ENCODE measurements at places on chromosomes 11 and 22. TPM values are rescaled to one million over a fixed set of nuclear protein-coding genes. Genes with fewer than 3 reads are reported as not detected.

- no peak overlapping the region for H3K27ac ChIP-seq
- peaks cover 52% of the 10 kb centered on the region for H3K27me3 ChIP-seq
- no peaks in the 10 kb centered on the region for H3K36me3 ChIP-seq
- no peak for DNase-seq
Observed at GRCh38 chr11:20337526-20338154, 25.9 kb upstream of the HTATIP2 start.

DNA sequence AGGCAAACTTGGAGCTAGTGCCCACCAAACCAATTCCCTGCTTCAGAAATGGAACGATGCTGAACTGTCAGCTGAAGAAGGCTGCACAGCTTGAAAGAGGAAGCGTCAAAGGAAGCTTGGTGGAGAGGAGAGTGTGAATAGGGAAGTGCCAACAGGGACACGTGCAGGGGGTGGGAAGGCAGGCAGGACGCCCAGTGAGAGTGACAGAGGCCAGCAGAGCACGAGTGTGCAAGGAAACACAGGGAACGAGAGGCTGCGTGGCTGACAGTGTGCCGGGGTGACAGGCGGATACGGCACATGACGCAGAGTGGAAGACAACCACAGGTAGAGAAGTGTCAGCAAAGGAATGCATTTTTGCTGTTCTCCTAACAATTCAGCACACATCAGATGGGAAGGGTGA lies 196.4 kb downstream of the LARGE1 start:
- no peak for DNase-seq
- H3K4me3 ChIP-seq: no peak overlapping the region
- H3K27me3 ChIP-seq: no peaks in the 10 kb centered on the region
- no peaks in the 10 kb centered on the region for H3K4me1 ChIP-seq
- no peaks in the 10 kb centered on the region for H3K36me3 ChIP-seq
- H3K27ac ChIP-seq: no peak overlapping the region

- peaks cover 76% of the 10 kb centered on the region for H3K36me3 ChIP-seq
- no peaks in the 10 kb centered on the region for H3K27me3 ChIP-seq
- H3K4me1 ChIP-seq: peaks cover 75% of the 10 kb centered on the region
- H3K4me3 ChIP-seq: no peak overlapping the region
Observed at GRCh38 chr22:39956932-39957664, 3.1 kb upstream of the TMA7B start.

GRCh38 chr22:43860831-43861230 lies 1.5 kb downstream of the SULT4A1 start:
- H3K4me1 ChIP-seq: no peaks in the 10 kb centered on the region
- no peak overlapping the region for H3K27ac ChIP-seq
- no peak overlapping the region for H3K4me3 ChIP-seq
- DNase-seq: no peak

- H3K4me3 ChIP-seq: no peak overlapping the region
- DNase-seq: no peak
- no peaks in the 10 kb centered on the region for H3K36me3 ChIP-seq
- H3K27ac ChIP-seq: no peak overlapping the region
Observed at GRCh38 chr11:86755146-86755545, 45.2 kb upstream of the PRSS23 start.

DNA sequence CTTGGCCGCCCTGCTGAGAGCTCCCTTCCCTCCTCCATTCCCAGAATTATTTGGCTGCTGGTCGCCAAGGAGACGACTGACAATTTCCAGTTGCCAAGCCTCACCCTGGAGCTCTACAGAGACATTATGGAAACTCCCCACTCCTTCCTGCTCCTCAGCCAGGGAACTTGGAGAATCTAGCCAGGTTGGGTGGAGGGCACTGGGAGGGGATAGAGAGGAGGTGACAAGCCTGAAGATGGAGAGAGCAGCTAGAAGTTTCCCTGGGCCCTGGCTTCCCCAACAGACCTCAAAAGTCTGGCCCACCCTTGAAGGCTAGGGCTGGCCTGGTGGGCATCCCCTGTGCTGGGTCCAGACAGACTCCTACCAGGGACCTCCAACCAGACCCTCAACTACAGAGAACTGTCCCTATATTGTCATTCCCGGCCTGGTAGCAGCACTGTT lies 6.7 kb upstream of the VSIG10L2 start:
- no peak for DNase-seq
- no peaks in the 10 kb centered on the region for H3K27me3 ChIP-seq

- no peak overlapping the region for H3K4me3 ChIP-seq
- no peaks in the 10 kb centered on the region for H3K36me3 ChIP-seq
- no peak for DNase-seq
- H3K27me3 ChIP-seq: peaks cover 1% of the 10 kb centered on the region
- H3K27ac ChIP-seq: no peak overlapping the region
Observed at GRCh38 chr22:28208036-28208435, 289.0 kb upstream of the PITPNB start.

DNA sequence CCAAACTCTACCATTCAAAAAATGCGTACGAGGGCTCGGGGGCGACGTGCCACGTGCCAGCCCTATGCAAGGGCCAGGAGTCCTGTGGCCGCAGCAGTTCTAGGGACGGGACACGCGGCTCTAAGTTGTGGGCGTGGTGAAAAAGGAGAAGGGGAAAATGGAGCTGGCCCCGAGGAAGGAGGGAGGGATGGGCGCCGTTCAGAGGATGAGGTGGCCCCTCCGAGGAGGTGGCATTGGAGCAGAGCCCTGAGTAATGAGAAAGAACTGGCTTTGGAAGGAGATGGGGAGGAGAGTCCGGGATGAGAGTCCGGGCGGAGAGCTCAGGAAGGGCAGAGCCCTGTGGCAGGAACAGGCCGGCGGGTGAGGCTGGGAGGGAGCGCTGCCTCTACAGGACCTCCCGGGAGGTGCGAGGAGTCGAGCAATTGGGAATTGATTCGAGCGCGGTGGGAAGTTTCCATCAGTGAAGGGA lies 21.0 kb downstream of the OTUB1 start:
- no peak overlapping the region for H3K27ac ChIP-seq
- peaks cover 5% of the 10 kb centered on the region for H3K4me1 ChIP-seq
- peaks cover 27% of the 10 kb centered on the region for H3K27me3 ChIP-seq
- no peak for DNase-seq

DNA sequence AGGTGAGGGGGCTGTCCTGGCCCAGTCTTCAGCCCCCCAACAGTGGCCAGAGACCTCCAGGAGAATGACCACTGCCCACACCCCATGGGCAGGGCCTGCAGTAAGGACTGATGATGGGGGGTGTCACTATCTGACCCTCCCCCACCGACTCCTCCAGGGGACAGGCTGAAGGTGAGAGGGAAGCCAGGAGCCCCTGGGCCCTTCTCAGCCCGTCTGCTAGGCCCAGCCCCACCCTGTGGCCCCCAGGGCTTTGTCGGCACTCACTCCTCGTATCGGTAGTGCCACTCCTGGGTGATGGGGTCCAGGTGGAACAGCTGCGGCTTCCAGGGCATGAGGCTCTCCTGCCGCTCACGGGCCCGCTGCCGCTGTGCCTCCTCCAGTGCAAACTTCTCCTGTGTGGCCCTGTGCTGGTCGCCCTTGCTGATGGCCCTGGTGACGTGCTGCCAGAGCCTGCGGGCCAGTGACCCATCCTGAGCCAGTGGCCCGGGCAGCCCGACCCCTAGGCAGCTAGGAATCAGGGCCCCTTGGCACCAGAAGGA lies 35.4 kb upstream of the CARS1 start:
- peaks cover 4% of the 10 kb centered on the region for H3K4me1 ChIP-seq
- no peak overlapping the region for H3K27ac ChIP-seq
- H3K27me3 ChIP-seq: peaks cover 7% of the 10 kb centered on the region
- DNase-seq: no peak
- no peaks in the 10 kb centered on the region for H3K36me3 ChIP-seq

DNA sequence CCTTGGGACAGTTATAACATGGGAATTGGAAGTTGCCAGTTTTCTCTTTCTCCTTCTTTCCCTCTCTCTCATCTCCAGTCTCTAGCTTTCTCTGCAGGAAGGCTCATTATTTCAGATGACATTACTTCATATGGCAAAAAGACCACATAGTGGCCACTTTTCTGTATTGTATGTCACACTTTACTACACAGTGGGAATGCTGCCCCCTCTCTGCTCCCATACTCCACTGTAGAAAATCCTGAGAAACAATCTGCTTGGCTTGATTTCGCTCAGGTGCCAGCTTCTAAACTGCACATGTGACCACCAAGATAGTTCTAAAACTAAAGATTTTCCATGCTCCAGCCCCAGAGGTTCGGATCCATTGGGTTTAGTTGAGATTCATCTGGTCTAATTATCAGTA lies 860.7 kb upstream of the CCDC90B start:
- no peaks in the 10 kb centered on the region for H3K36me3 ChIP-seq
- H3K4me1 ChIP-seq: no peaks in the 10 kb centered on the region
- no peak overlapping the region for H3K4me3 ChIP-seq
- DNase-seq: no peak
- H3K27me3 ChIP-seq: no peaks in the 10 kb centered on the region

CABP4 gene
- 0.68 TPM for total RNA-seq

GRCh38 chr22:43891360-43892182 lies at the start of gene PNPLA5:
Gene PNPLA5, minus strand, starts transcription at chr22:43892013. Its CDS starts 133 bp downstream, at chr22:43891880.
- H3K4me1 ChIP-seq: no peaks in the 10 kb centered on the region
- no peak within 1 kb of the TSS for H3K27ac ChIP-seq
- H3K4me3 ChIP-seq: no peak within 1 kb of the TSS
- H3K27me3 ChIP-seq: peaks cover 30% of the 10 kb centered on the region
- peak; percentile 59 for DNase-seq

- H3K36me3 ChIP-seq: no peaks in the 10 kb centered on the region
- H3K27ac ChIP-seq: no peak overlapping the region
- no peaks in the 10 kb centered on the region for H3K4me1 ChIP-seq
- no peak for DNase-seq
Observed at GRCh38 chr22:38424525-38425080, 30.4 kb downstream of the KCNJ4 start.

DNA sequence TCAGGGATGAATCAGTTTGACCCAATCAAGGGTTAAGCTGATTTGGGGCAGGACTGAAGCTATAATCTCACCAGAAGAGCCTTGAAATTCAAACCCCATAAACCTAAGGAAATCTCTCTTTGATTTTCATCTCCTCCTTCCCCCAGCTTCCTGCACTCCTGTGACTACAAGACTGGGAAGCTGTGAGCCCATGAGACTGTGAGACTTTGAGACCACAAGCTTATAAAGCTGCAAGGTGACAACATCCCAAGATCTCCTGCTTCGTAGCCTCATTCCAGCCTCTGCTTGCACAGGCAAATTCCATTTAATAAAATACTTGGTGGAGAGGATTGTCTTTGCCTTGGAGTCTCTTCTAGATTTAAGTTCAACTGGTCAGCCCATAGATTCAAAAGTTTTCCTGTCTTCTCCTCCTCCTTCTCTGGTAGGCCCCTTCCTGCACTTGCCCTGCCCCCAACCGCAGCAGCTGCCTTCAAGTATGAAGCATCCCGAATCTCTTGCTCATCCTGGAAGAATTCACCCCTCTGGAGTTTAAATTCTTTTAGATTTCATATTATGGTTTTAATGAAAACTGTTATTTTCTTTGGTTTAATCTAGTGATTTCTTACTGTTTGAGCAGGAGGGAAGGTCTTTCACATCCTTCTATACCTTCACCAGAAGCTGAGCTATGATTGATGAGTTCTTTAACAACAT lies 42.1 kb downstream of the PAMR1 start:
- H3K36me3 ChIP-seq: no peaks in the 10 kb centered on the region
- no peak overlapping the region for H3K4me3 ChIP-seq
- H3K27me3 ChIP-seq: peaks cover 34% of the 10 kb centered on the region
- no peaks in the 10 kb centered on the region for H3K4me1 ChIP-seq

MYO7A gene
- total RNA-seq: not detected

- no peak for DNase-seq
- no peak overlapping the region for H3K4me3 ChIP-seq
- H3K27ac ChIP-seq: no peak overlapping the region
- H3K27me3 ChIP-seq: no peaks in the 10 kb centered on the region
- H3K36me3 ChIP-seq: peaks cover 3% of the 10 kb centered on the region
Observed at GRCh38 chr11:86196085-86196696, 48.4 kb upstream of the EED start.

MRGPRD gene
- total RNA-seq: not detected

DNA sequence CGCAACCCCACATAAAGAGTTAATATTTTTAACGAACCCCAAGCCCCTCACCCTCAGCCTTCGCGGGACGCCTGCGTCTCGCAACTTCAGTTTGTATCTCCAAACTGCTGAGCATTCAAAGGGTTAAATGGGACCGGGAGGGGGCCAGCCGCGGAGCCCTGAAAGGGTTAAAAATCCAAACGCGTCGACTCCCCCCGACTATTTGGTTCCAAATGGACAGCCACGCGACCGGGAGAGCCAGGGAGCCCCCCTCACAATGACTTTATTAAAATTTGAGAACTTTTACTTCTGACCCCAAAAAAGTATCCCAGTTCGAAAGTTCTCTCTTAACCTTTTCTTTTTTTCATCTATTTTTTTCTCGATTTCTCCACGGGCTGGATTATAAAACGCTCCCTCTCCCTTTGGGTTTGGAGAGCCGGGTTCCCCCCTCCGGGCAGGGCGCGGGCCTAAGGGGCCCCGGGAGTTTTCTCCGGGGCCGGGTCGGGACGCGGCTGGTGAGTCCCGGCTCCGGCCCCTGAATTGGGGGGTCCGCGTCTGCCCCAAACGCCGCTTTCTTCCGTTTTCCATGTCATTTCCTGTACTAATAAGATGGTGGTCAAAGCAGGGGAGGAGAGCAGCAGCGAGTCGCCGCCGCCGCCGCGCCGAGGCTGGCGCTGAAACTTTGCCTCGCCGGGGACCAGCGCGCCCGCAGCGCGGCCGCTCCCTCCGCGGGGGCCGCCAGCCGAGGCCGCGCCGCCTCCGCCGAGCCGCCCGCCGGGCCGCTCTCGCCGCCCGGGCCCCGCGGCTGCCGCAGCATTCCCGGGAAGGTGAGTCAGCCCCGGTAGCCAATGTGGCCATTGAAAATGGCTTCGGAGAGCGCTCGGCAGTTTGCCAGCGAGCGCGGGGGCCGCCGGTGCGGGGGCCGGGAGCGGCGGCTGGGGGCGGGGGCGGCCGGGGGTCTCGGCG lies at the start of gene PRDM11:
Gene PRDM11, plus strand, starts transcription at position 568 of the 945 bp plus-strand sequence. CDS start 35,128 bp downstream, outside the sequence.
- peaks cover 16% of the 10 kb centered on the region for H3K4me1 ChIP-seq
- H3K36me3 ChIP-seq: peaks cover 3% of the 10 kb centered on the region
- peaks cover 50% of the 10 kb centered on the region for H3K27me3 ChIP-seq
- no peak for DNase-seq
- H3K4me3 ChIP-seq: peak within 1 kb of the TSS; percentile 82
- peak within 1 kb of the TSS; percentile 83 for H3K27ac ChIP-seq

PLAAT3 gene
- 3.1 TPM for total RNA-seq

- H3K4me3 ChIP-seq: no peak overlapping the region
- H3K4me1 ChIP-seq: no peaks in the 10 kb centered on the region
- H3K27ac ChIP-seq: no peak overlapping the region
- no peaks in the 10 kb centered on the region for H3K36me3 ChIP-seq
Observed at GRCh38 chr11:93939084-93939760, 81.9 kb upstream of the HEPHL1 start.

GRCh38 chr22:31083377-31083768 lies 2.3 kb downstream of the SMTN start:
- peaks cover 35% of the 10 kb centered on the region for H3K4me1 ChIP-seq
- peak overlapping the region; percentile 90 for H3K27ac ChIP-seq
- H3K27me3 ChIP-seq: no peaks in the 10 kb centered on the region
- H3K4me3 ChIP-seq: peak overlapping the region; percentile 91

DNA sequence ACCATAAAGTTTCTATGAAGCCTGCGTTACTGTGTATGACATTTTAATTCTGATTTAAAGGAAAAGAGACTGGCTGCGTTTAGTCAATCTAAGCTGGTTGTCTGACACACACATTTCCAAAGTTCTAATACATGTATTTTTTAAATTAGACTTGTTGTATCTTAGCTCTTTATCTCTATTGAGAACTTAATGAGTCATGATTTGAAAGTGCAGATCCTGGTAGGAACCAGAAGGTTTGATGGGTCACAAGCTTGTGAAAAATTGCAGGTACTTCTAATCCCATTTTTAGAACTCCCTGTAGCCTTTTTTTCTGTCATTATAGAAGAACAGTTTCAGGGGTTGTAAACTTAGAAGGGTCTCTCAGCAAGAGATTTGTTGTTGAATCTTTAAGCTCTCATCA lies 210.3 kb downstream of the DDX10 start:
- H3K27ac ChIP-seq: no peak overlapping the region
- no peak overlapping the region for H3K4me3 ChIP-seq
- H3K27me3 ChIP-seq: no peaks in the 10 kb centered on the region
- no peaks in the 10 kb centered on the region for H3K36me3 ChIP-seq
